ENCODE measurements at places on chromosomes 1 and 21.
A peak's percentile ranks its signal among the peaks of the same experiment; 100 is the strongest.

GRCh38 chr1:19512545-19512944, 27.2 kb upstream of the CAPZB start:
- no peak for DNase-seq

DNA sequence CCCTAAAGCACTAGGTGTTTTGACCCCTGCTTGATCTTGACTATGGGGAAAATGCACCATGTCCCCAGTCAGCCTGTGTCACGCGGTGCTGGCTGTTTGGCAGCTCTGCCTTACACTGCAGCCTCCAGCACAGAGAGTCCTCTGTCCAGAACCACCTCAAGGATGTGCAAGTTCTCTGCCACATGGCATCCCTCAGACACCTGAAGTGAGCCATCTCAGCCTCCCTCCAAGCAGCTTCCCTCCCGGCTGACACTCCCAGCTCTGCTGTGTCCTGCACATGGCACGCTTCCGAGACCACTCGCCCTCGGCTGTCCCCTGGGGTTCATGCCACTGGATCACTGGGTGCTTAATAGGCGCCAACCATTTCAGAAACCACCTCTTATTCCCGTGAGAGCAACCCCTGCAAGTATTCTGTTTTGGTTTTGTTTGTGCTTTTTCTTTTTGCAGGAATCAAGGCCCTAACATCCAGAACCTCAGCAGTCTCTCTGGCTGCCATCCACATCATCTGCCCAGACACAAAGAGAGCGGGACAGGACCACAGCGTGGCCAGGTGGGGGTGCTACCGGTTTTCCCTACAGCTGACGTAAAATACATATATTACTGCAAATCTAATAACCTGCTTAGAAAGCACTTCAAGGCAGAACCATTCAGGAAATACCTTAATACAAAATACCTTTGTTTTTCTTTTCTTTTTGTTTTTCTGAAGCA, 45.7 kb downstream of the CAPZB start:
- no peak for DNase-seq

DNA sequence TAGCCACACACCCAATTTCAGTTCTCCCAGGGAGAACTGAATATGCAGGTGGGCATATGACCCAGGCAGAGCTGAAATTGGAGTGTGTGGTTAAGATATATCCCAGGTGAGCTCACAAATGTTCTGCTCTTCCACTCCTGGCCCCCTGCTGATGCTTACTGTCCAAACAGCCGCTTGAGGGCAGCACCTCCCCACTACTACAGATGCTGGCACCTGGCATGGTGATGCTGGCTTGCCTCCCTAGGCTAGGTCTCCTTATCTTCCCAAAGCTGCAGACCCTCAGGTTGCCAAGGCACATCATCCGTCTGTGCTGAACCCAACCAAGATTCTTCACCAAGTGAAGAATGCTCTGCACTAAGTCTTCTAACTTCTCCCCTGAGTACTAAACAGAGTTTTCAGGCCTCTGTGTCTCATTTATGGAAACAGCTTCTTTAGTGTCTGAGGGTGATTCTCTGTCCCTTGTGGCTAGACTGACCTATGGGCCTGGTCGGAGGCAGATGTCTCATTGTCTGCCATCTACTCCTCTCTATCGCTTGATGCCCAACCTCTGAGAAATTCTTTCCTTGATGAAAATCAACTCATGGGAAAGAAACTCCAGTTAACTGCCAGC, 27.2 kb downstream of the XCL1 start:
- DNase-seq = peak; percentile 57

GRCh38 chr1:73463873-73464272, 734.1 kb downstream of the LRRIQ3 start:
- DNase-seq = no peak

- no peak for DNase-seq
Measured at GRCh38 chr1:206941766-206942418, 4.4 kb downstream of the PIGR start.

GRCh38 chr1:239426821-239427475, 40.6 kb downstream of the CHRM3 start:
- DNase-seq = no peak

GRCh38 chr1:1115136-1115785, 628 bp downstream of the C1orf159 start:
- no peak for DNase-seq

DNA sequence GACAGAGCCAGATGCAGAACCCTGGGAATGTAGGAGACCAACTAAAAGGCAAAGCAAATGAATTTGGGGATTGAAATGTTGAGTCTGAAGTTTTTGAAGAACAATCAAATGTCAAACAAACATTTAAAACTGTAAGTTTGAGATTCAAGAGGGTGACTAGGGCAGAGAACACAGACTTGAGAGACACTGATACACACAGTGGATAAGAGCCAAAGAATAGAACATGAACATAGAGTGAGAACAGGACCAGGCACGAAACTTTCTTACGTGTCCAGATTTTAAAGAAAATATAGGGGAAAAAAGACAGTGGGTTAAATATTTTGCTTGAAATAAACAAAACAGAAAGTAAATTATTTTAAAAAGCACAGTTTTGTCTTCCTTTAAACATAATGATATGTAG, 115.7 kb downstream of the DPYD start:
- DNase-seq = no peak

DNA sequence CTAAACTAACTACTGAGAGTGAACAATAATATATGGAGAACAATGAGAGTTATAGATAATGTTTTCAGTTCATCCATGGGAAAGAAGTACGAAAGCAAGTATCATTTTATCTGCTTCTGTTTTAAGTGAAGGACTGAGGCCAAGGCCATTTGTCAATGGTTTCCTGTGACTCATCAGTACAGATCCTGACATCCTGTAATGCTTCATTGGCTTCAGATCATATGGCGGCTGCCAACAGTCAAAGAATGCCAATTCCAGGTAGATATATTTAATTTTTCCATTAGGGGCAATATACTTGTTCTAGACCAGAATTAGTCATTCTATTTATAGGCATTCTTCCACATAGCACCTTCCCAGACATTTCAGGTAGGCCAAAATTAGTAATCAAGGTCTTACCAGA, 97.3 kb downstream of the USH2A start:
- no peak for DNase-seq

GRCh38 chr1:2821966-2822620, 20.6 kb upstream of the TTC34 start:
- DNase-seq = peak; percentile 45

GRCh38 chr1:21814981-21815582, 3.0 kb downstream of the LDLRAD2 start:
- DNase-seq = no peak

- DNase-seq = no peak
Measured at GRCh38 chr1:222547260-222547614, 667 bp downstream of the HHIPL2 start.

GRCh38 chr1:72018562-72018961, 263.8 kb downstream of the NEGR1 start:
- DNase-seq = no peak

DNA sequence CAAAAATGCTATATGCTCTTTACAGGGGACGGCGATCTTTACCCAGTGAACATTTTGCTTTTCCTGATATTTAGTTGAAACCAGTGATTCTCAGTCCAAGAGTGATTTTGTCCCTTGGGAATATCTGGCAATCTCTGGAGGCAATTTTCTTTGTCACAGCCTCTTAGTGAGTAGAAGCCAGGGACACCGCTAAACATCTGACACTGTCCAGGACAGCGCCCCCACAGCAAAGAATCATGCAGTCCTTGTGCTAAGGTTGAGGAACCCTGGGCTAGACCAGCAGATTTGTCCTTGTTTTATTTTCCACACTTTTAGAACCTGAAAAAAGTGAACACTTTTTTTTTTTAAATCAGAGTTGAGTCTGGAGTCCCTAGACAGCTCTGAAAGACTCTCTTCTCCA, 13.1 kb downstream of the EVA1C start:
- no peak for DNase-seq

GRCh38 chr1:227270554-227270953, 47.7 kb downstream of the CDC42BPA start:
- DNase-seq = no peak

GRCh38 chr1:71170925-71171324, 90.1 kb upstream of the ZRANB2 start:
- no peak for DNase-seq

GRCh38 chr1:211145944-211146343, 12.0 kb upstream of the KCNH1 start:
- DNase-seq = no peak

GRCh38 chr21:16216288-16216962, 486.6 kb downstream of the USP25 start:
- DNase-seq = no peak

GRCh38 chr21:45162115-45162514, 87.7 kb downstream of the ADARB1 start:
- no peak for DNase-seq

DNA sequence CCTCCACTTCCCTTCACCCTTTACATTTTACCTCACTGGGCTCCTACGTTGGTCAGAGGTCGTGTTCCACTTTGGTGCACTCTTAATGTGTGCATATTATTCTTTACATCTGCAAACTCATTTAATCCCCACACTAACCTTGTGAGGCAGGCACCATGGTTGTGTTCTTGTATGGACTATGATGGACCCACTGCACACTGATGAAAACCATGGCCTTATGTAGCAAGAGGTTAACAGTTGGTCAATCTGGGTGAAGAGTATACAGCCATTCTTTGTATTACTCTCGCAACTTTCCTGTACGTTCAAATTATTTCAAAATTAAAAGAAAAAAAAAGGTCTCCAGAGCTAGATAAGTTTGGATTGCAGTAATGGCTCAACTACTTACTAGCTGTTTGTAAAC, 78.5 kb downstream of the RUNX1 start:
- DNase-seq = no peak

DNA sequence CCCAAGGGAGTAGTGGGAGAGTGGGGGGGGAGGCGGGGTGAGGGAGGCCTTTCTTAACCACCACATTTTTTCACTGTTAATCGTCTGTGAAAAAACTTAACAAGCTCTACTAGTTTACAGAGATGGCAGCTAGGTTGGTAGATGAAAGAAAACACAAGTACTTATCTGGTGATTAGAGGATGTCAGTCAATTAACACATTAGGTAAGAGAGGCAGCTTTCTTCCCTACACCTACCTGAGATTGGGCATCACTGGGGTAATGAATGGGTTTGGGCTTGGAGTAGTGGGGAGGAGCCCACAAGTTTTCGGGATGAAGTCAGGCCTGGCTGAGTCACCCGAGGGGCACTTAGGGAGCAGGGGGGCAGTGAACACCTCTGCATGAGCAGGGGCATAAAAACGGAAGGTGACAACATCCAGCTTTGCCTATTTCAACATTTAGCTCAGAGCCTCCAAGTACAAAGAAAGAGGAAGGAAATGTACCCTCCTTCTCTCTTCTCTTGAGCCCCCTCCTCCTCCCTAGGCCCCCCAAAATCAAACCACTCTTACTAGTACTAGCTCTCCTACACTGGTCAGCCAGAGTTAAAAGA, 2.5 kb downstream of the LBR start:
- no peak for DNase-seq

DNA sequence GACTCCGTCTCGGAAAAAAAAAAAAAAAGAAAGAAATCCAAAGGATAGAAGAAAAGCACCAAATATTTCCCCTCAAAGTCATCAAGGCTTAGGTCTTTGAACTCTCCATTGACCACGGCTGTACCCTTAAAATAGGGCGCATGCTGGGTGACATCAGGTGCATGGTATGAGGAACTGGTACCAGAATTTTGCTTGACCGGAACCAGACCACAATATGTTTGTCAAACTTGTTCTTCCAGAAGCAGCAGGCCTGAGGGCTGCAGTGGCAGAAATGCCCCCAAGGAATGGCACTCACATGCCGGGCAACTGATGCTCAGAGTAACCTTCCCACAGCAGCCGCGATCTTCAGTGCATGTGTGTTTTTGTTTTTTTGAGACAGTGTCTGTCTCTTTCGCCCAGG, 21.0 kb downstream of the RCC1 start:
- no peak for DNase-seq

- no peak for DNase-seq
Measured at GRCh38 chr1:202010180-202011015, at the start of gene ELF3. Gene ELF3 (plus strand): TSS chr1:202010587. CDS start chr1:202011137, 550 bp downstream.

DNA sequence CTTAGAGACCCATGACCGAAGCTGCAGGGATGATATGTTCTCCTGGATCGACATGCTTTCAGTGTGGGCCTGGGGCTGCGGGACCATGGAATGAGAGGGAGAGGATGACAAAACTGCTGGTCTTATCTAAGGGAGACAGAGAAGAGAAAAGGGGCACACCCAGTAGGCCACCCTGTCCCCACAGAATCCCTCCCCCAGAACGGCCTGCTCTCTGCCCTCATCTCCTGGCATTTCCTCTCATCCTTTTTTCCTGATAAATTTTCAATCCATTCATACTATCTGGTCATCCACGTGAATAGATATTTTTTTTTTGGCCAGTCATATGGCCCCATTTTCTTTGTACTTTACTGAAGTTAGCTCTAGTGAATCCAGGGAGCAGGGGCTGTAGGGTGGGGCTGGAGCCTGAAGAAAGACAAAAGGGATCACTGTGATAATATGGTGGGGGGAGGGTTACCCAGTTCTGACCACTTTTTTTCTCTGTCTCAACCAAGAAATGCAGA, at the start of gene PKLR:
PKLR (minus strand) TSS at position 97 of the 500 bp plus-strand sequence; CDS start at position 54, 43 bp downstream.
- no peak for DNase-seq

DNA sequence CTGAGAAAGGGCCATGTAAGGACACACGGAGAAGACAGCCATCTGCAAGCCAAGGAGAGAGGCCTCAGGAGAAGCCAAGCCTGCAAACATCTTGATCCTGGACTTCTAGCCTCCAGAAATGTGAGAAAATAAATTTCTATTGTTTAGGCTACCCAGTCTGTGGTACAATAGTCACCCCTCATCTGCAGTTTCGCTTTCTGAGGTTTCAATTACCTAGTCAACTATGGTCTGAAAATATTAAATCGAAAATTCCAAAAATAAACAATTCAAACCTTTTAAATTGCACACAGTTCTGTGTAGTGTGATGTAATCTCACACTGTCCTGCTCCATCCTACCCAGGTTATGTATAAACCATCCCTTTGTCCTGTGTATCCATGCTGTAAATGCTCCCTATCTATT, 52.6 kb downstream of the ZNF644 start:
- DNase-seq = no peak

DNA sequence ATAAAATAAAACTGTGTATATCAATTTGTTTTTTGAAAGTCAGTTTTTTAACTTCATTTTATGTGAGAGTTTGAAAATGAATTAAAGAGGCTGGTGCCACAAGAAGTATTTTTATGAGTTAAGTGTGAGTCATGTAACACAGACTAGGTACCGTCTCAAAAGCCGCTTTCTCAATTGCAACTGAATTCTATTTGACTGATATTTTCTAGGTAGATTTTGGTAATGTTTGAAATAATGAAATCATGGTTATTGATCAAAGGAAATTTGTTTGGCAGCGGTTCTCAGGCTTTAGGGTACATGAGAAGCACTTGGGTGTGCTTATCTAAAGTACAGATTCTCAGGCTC, 4.6 kb downstream of the SNX27 start:
- DNase-seq = no peak

GRCh38 chr1:53653200-53653575, 85.8 kb downstream of the GLIS1 start:
- DNase-seq = no peak
